GM23338 (cell line): ENCODE measurements at places on chromosomes 2 and 18.
A peak's percentile ranks its signal among the peaks of the same experiment; 100 is the strongest.

- DNase-seq = no peak
Observed at GRCh38 chr2:116733699-116734098, 1080.8 kb upstream of the DDX18 start.

GRCh38 chr18:37554399-37554787 lies 11.2 kb downstream of the CELF4 start:
- DNase-seq = peak; percentile 96

GRCh38 chr2:57862153-57862552 lies 184.5 kb upstream of the VRK2 start:
- DNase-seq = no peak

DNA sequence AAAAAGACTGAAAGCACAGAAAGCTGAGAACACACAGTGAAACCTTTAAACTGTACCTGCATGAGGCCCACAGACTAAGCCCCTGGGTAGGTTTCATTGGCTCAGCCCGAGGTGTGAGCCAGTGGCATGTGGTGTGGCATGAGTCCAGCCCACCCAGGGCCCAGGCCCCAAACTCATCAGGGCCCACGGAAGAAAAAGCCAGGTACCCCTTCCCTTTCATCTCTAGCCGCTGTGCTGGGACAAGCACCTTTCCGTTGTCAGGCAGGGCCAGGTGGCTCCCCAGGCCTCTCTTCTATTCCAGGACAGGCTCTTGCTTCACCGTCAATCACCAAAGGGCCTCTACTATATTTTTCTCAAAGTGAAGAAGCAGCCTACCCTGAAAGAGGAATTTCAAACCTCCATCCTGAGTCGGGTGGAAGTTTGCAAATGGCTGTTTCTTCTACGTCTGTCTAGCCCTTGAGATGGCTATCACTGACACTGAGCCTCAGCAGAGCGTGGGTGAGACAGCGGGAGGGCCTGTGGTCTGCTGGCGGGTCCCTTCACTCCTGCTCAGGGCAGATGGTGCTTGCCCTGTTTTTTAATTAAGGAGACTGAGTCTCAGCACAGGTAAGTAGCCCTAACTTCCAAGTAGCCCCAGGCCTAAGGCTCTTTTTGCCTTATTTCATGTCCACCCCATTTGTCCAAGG lies 8.6 kb downstream of the DNAJB2 start:
- no peak for DNase-seq

GRCh38 chr2:108974674-108975073 lies 14.3 kb downstream of the EDAR start:
- DNase-seq = no peak

GRCh38 chr2:66030553-66030952 lies 404.4 kb upstream of the MEIS1 start:
- peak; percentile 69 for DNase-seq

DNA sequence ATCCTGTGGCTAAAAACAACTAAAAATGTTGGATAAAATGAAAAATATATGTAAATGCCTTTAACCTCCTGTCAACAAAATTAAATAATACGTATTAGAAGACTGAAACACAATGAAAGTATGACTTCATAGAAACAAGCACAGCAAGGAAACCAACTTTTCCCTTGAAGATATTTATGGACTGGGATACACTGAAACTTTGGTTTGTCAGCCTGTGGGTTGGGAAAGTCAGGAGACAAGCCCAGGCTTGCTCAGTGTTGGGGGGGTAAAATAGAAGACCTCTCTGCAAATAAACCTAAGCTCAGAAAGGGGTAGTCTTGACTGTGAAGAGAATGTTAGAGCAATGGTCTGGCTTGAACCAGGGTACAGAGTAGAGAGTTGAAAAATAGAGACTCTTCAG lies 454.5 kb downstream of the FBXO15 start:
- no peak for DNase-seq

DNA sequence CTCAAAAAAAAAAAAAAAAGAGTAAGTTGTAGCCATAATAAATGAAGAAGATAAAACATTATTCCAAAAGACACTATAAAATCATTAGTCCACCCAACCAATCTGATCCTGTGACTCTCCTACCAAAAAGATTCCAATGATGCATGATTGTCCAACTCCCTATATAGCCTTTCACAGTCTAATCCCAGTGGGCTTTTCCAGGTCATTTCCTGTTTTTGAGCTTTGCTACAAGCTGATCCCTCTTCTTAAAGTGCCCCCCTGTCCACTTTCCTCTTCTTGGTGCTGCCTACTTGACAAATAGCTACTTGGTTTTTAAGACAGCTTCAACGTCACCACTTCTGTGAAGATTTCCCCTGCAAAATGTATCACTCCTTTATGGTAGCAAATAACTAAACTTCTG lies 88.4 kb downstream of the SEMA4F start:
- DNase-seq = no peak

DNA sequence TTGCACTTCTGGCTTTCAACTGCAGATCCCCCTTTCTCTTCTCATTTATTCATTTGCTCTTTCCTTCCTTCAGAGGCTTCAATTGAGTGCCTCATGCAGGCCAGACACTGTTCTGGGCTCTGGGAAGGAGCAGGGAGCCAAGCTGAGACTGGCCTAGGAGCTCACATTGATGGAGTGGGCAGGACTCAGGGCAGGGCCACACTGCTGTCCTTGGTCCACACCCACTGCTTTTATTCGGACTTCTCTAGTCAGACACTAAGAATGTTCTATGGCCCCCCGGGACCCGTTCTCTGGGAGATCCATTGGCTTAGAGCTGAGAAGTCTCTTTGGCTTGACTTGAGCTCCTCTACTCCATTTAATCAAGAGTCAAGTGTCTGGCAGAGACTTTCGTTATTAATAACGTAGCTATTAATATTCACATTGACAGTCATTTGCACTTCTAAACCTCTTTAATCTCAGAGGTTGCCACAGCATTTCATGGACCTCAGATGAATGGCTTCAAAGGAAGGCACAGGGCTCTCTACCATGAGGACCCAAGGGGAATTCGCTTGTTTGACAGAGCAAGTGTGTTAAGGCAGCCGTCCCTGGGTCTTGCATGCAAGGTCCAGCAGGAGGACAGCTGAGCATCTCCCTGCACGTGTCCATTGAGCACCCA lies 20.1 kb downstream of the SH3RF3 start:
- DNase-seq = no peak
